ENCODE measurements at places on chromosomes 5 and 9.

- DNase-seq, result no peak
Observed at GRCh38 chr5:15951550-15951949, 228.0 kb downstream of the MARCHF11 start.

- DNase-seq, result no peak
Observed at GRCh38 chr5:10885026-10885425, 124.0 kb upstream of the DAP start.

DNA sequence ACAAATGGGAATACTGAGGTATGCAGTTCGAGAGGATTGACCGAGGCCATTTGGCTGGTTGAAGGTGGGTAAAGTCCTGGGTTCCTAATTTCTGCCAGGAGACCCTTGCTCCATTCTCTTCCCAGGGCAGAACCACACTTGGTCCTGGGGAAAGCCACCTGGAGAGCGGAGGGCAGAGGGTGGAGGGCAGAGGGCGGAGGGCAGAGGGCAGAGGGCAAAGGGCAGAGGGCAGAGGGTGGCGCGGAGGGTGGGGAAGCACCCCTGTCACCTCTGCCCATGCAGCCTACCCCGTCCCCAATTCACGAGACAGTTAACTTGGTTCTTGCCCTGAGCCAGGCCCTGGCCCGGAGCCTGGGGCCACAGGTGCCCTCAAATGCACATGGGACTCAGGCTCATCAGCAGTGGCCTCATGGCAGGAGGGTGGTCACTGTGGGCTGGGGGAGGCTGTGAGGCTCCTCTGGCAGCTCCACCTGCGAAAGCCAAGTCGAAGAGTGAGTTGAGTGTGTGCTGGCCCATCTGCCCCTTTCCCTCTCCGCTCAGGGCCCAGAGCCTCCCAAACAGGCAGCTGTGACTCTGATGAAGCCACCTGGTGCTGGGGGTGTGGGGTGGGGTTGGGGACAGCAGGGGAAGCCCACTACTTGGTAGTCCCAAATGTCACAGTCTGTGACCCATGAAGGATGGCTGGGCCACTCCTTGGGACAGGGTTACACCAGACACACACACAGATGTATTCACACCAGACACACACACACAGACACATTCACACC is 28.0 kb upstream of the FCN1 start:
- DNase-seq, result no peak

GRCh38 chr5:57499262-57500050 is 16.8 kb upstream of the ACTBL2 start:
- DNase-seq, result no peak

DNA sequence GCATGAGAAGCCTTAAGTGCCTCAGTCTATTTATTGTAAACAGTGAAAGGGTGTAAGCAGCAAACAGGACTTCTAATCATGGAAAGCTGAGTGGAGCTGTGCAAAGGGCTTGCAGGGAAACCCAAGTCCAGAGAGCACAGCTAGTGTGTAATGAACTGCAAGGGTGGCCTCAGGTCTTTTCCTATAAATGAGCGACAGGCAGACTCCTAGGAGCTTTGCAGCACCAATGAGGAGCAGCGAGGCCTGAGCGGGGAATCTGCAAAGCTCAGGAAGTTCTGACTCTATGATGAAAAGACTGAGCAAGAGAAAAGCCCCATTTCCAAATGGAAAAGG is 250.1 kb upstream of the MAP3K1 start:
- DNase-seq, result no peak

DNA sequence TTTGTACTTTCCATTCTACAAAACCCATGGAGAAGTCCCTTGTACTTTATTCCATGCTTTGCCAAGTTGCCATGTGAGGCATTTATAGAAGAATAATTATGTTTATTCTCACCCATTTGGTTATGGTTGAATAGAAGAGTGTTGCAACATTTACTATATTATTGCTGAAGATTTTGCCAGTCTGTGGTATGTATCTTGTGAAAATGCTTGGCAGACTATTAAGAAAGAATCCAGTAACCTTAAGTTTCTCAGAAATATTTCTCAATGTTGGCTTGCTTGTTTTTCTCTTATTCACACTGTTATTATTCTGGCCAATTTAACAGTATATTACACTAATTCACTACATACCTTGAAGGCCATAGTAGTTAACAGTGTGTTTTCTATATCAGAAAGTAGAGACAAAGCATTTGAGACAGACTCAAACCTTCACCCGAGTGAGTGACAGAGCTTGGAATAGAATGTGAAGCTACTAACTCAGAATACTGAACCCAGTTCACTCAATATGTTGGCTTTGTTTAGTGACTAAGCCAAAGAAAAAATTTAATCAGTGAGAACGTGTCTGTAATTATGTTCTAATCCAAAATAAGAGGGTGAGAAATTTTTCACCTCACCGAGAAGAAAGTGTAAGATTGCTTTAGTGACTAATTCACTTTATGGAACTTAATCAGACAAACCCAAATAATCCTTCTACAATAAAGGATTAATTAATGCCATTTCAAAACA is 184.4 kb downstream of the CWC27 start:
- DNase-seq, result no peak

DNA sequence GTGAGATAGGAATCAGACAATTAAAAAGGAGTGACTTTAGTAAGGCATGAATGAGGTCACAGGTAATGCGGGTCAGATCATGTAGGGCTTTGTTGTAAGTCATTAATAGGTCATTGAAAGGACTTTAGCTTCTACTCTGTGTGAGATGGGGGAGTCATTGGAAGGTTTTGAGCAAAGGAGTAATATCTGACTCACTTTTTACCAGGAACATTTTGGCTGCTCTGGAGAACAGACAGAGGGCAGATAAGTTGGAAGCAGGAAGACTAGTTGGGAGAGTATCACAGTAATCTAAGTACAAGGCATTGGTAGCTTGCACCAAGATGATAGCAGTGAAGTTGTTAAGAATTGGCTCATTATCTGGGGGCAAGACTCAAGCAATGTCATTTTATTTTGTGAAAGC is 37.4 kb downstream of the KIF2A start:
- DNase-seq, result no peak

DNA sequence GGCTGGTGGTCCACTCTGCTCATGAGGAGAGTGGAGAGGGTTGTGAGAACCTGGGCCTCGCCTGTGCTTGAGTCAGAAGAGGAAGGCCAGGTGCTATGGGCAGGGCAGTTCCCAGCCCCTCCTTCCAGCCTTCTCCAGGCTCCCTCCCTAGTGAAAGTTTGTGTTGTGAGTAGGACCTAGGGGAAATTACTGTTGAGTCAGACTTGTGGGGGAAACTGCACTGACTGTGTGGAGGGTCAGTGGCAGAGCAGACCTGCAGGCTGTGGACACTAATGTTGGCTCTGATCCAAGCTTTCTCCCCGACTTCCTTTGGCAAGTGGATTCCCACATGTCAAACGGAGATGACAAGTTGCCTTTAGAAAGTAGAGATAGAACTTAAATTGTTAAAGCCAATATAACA is 102.6 kb downstream of the ARHGAP26 start:
- DNase-seq, result no peak

DNA sequence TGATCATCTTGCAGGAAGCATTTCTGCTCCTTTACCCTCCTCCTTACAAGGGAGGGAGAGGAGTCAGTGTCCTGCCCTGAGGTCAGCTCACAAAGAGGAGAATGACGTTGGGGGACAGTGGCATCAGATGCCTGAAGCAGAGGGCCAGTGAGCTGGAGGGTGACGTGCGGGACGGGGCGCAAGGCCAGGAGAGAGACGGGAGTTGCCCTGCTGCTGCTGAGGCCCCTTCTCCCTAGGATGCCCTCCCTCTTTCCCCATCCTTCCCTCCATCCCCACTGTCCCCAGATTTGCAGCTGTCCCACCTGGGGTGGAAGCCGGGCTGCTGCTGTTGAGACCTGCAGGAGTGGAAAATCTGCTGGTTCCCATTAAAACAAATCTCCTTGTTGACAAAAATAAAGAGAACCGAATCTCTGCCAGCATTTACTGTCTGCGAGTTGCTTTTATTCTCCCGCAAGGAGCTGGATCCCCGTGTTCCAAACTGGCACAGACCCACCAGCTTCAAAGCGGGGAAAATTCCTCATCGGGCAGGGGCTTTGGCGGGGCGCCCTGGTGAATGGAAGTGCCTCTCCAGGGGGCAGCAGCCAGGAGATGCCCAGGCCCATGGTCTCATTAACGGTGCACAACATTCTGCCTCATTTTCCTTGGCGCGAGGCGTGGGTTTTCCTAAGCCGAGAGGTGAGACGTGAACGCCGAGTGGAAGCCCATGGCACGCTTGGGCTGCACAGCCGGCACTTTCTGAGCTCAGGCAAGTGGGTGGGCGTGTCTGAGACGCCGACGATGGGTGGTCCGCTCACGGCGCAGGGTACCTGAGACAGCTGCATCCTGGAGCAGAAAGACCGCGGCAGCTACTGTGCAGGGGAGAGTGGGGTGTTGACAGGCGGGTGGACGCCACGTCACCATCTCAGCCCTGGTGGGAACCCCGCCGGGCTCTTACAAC is 13.9 kb upstream of the COL5A1 start:
- DNase-seq, result no peak

DNA sequence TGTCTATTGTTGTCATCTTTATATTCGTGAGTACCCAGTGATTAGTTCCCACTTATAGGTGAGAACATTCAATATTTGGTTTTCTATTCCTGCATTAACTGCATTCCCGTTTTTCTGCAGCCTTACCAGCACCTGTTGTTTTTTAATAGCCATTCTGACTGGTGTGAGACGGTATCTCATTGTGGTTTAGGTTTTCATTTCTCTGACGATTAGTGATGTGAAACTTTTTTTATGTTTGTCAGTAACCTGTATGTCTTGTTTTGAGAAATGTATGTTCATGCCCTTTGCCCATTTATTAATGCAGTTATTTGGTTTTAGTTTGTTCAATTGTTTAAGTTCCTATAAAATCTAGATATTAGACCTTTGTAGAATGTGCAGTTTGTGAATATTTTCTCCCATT is 546.0 kb upstream of the RORB start:
- DNase-seq, result no peak

DNA sequence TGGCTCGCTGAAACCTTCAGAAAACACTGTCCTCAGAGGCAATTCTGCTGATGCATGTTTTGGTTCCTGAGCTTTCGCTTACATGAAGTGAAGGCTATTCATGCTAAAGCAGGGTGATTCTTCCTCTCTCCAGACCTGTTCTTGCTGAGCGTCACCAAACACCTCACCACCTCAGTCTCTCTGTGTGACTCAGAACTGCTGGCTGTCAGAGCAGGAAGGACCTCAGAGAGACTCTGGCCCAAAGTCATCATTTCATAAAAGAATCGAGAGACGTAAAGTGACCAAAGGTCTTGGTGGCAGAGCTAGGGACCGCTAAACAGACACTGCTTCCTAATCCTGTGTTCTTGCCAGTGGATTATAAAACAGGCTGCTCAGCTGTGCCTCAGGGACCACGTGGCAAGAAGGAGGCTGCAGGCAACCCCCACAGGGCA is 73.8 kb downstream of the LHFPL2 start:
- no peak for DNase-seq

DNA sequence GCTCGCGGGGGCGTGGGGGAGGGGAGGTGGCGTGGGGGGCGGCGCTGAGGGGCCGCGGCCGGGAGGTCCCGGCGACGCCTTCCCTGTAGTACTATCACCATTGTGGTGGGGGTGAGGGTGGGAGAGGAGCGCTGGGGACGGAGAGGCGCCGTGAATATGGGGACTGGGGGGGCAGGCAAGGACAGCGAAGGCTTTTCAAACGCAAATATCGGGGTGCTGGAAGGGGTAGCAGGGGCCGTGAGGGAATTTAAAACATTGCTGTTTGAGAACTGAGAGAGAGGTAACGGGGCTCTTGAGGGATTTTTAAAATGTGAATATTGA is 427 bp downstream of the RBM27 start:
- no peak for DNase-seq

- DNase-seq, result no peak
Observed at GRCh38 chr5:61119066-61119465, 43.2 kb downstream of the SMIM15 start.

- DNase-seq, result no peak
Observed at GRCh38 chr9:76580820-76581219, 121.8 kb downstream of the GCNT1 start.

DNA sequence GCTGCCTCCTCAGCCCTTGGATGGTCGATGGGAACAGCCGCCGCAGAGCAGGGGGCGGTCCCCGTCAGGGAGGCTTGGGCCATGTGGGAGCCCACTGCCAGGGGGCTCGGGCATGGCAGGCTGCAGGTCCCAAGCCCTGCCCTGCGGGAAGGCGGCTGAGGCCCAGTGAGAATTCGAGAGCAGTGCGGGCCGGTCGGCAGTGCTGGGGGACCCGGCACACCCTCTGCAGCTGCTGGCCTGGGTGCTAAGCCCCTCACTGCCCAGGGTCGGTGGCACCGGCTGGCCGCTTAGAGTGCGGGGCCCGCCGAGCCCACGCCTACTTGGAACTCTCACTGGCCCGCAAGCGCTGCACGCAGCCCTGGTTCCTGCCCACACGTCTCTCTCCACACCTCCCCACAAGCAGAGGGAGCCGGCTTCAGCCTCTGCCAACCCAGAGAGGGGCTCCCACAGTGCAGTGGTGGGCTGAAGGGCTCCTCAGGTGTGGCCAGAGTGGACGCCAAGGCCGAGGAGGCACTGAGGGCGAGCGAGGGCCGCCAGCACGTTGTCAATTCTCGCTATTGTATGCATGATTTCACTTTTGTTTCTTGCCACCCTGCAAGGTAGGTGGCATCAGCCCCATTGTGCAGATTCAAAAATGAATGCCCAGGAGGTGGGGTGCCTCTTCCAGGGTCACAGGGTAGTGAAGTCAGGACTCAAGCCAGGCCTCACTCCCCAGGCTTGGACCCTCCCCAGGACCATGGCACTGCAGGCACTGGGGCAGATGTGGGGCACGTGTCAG is 48.6 kb downstream of the COL15A1 start:
- DNase-seq, result no peak

- no peak for DNase-seq
Observed at GRCh38 chr5:112604732-112605630, 132.7 kb upstream of the APC start.

DNA sequence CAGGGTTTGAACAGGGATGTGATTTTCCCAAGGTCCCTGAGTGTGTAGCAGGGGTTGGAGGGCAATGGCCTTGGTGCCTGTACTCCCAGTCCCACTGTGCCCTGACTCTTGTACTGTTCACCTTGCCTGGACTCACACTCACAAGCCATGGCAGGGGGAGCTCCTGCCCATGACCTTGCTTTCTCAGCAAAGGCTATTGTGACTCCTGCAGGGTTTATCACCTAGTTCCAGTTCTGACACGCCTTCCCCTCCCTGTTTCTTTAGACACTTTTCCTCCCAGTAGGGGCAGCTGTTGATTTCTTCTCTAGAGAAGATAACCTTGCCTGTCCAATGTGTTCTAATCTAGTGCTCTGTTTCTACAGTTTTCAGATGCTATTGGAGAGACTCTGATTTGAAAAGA is 139.5 kb downstream of the FSTL4 start:
- DNase-seq, result no peak

DNA sequence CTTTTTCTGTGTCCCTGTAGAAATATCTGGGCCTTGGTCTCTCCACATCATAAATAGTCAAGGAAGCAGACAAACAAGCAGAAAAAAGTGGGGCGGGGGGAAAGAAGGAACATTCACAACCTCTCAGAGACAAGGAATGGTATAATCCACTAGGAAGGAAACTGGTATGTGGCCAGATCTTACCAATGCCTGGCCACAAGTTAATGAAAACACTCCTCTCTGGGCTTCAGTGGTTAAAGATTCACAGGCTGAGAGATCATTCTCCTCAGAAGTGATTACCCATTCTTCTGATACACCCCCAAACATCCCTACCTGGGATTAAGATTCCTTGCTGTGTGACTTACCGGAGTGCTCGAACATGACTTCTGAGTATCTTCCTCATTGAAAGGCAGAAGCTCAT is 290.6 kb downstream of the MARCHF11 start:
- no peak for DNase-seq

Measured in central memory CD4-positive, alpha-beta T cell (primary cell).